Common myeloid progenitor, CD34-positive (primary cell): ENCODE measurements at places on chromosomes 5 and 9.

GRCh38 chr5:72936893-72937292 is 18.9 kb upstream of the FCHO2 start:
- DNase-seq, result no peak

- no peak for DNase-seq
Measured at GRCh38 chr9:13689925-13690324, 410.4 kb upstream of the MPDZ start.

DNA sequence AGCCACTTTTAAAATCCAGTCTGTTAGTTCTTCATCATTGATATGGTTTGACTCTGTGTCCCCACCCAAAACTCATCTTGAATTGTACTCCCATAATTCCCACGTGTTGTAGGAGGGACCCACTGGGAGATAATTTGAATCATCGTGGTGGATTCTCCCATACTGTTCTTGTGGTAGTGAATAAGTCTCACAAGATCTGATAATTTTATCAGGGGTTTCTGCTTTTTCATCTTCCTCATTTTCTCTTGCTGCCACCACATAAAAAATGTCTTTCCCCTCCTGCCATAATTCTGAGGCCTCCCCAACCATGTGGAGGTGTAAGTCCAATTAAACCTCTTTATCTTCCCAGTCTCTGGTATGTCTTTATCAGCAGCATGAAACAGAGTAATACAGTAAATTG is 26.9 kb upstream of the SH3TC2 start:
- DNase-seq, result peak; percentile 81

- DNase-seq, result no peak
Measured at GRCh38 chr5:126987271-126987899, 43.0 kb downstream of the MARCHF3 start.

- DNase-seq, result peak; percentile 58
Measured at GRCh38 chr5:42057254-42057690, 132.2 kb downstream of the FBXO4 start.
